ENCODE measurements at places on chromosomes 12 and 14. TPM values are rescaled to one million over a fixed set of nuclear protein-coding genes. Genes with fewer than 3 reads are reported as not detected.

Gene DDIT3
- total RNA-seq = 17.8 TPM

DNA sequence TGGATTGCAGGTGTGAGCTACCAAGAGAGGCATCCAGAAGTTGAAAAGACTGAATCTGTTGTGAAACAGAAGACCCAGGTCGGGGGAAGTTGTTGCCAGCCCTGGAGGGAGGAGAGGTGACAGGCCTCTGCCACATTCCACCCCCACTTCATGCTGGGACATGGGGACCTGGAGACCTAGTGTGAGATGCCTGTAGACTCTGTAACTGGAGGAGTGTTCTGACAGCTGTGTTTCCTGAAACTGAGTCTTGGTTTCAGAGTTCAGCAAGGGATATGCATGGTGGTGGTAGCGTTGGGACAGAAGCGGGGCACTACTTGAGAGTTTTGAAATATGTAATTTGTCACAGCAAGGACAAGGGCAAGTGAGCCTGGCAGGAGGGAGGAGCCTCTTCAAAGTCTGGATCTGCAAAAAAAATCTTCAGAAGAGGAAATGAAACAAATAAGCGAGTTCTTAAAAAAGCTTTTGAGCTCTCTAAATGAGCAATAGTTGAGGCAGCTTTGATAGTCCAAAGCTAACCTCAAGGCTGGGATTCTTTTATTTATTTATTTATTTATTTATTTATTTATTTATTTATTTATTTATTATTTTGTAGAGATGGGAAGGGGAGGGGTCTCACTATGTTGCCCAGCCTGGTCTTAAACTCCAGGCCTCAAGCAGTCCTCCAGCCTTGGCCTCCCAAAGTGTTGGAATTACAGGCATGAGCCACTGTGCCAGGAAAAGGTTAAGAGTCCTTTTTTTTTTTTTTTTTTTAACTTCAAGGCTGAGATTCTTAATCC is 58.9 kb upstream of the EEA1 start:
- no peak for DNase-seq

DNA sequence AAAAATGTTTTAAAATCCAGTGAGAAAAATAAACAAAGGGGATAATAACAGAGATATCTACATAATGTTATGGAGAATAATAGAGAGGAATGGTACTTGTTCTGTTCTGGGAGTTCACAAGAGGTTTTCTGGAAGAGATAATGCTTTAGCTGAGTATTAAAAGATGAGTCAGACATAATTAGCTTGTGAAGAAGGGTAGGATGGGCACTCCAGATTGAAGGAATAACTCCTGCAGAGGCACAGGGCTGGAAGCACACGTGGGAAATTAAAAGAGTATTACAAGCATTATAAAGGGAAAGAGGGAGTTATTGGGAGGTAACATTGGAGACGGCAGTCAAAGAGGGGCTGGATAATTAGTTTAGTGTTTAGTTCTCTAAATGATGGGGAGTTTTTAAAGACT is 124.9 kb upstream of the BTG1 start:
- DNase-seq = no peak

GRCh38 chr12:4193821-4194220 is 79.7 kb upstream of the CCND2 start:
- no peak for DNase-seq

DNA sequence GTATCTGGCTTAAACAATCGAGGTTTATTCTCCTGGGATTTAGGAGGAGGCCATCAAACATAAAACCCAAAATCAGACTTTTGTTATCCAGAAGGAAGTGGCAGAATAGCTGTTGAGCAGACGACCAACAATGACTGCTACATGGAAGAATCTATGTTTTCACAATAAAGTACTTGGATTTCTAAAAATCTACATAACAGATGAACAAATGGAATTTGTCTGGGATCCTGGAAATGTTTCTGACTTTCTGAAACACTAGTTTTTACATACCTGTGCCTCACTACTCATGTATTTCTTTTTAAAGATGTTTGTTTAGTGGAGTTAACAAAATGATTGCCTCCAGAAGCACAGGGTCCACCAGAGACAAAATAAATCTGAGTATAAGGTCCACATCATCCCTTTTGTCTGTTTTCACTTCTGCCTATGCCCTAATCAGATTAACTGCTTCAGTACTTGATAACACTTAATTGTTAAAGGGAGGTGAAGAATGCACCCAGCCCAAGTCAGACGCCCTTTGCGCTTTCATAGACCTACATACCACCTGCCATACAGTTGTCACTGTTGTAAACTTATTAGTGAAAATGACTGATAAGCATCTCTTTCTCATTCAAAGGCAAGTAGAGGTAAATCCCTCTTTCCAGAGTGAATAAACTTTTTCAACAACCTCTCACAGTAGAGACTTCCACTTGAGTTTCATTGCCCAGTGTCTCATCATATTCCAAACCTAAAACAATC is 164.6 kb downstream of the EGLN3 start:
- DNase-seq = no peak

DNA sequence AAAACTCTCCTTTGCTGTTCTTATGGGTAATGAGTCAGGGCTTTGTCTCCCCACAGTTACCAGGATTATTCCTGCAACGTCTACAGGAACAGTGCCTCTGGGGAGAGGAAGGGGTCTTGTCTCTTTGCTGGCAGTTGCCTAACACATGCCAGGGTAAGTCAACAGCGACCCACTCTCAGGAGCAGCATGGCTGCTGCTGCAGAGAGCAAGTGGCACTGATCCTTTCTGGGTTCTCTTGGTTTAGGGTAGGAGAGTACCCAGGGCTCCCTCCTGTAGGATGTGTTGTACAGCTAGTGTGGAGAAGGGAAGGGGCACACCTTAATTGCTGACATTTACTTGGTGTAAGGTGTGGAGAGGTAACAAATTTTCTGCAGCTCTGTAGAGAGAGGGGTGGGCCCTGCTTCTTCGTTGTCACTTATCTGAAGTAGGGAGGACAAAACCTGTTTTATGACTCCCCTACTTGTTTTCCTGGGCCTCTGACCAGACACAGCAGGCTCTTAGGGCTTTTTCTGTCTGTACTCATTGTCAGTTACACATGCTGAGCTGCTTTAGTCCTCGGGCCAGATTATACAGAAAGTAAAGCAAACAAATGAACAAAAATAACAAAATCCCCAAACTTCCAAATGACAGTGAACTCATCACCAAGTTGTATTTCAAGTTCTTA is 168.2 kb downstream of the ACSS3 start:
- no peak for DNase-seq

DNA sequence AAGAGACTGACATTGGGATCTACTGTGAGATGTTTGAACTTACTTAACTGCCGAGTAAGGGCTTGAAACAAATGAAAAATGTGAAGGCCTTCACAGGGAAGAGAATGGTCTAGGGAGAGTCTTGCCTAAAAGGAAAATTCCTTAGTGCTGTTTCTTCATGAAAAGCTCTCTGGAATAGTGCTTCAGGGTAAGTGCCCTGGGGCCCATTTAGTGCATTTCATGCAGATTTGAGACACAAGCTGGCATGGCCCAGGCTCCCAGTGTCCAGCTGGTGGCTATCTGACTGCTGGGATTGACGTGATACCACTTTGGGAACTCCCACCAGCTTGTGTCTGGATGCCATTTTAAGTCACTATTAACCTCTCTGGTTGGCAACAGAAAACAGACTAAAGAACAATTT is 26.9 kb downstream of the BEST3 start:
- no peak for DNase-seq

Measured in activated T-helper 1 cell treated with anti-CD3 and anti-CD28 coated beads, Interleukin-12 subunit alpha, Interleukin-12 subunit beta, Interleukin-2, Interleukin-4 antibody, amounts not matched to agents 30 ng/mL and 10 ng/mL and 1 ng/mL, durations not matched to agents 14 hours and 24 hours and 36 hours (primary cell).